ENCODE measurements at places on chromosomes 5 and 9.

DNA sequence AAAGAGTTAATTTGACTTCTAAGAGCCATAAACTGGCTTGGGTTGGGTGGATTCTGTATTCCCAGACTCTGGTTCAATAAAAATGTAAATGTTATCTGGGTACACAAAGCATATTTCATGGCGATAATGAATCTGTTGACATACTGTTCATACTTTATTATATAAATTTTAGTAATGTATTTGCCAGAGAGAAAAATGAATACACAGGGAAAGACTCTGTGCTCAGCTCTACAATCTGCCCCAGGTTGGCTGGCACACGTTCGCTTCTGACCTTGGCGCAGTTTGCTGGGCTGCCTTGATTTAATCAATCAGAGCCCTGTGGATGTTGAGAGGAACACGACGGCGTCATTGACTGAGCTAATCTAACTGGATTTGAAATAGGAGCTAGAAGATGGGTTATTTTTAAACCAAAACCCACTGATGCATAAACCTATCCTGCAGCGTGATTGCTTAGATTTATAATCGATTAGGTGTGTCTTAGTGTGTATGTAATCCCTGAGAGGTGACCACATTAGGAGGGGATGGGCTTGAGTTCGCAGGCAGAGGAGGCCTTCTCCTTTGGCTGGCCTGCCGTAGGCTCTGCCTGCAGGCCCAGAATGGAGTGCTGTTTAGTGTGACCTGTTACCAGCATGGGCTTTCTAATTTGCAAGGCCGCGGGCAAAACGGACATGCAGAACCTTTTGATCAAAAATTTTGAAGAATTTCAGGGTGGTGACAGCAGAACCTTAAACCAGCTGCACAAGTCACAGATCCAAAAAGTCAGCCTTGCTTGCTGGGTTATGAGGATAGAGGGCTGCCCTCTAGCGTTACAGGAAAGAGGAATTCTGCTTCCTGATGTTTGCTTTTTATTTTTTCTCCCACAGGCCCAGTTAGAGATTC is 3.9 kb upstream of the ADCY2 start:
- no peak for DNase-seq

DNA sequence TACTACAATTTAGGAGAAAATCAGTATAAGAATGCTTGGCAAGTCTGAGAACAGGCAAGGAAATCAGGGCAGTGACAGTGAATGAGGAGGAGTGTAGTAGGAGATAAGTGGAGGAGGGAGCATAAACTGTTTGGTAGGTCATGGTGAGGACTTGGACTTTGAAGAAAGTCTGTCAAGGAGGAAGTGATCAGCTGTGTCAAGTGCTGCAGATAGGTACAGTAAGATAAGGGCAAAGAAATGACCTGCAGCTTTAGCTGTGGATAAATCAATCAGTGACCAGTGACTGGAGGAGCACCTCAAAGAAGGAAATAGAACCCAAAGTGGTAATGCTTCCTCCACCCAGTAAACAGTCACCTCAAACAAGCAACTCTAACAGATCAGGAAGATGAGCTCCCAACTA is 106.3 kb downstream of the RAPGEF6 start:
- no peak for DNase-seq

DNA sequence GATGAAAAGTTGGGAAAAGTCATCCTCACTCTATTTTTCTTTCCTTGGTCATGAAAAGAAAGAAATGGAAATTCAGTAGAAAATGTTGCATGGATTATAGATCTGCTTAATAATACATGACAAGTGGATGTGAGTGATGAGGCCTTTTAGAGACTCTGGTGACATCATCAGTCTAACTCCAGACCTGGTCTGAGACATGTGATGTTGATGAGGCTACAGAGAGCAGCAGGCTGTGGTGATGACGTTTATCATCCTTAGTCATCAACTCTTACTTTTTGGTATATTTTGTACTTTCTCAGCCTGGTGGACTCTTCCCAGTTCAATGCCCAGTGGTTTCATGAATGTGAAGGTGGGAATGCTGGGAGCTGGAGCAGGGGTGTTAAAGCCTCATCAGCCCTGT is 116.4 kb downstream of the TTLL11 start:
- no peak for DNase-seq

DNA sequence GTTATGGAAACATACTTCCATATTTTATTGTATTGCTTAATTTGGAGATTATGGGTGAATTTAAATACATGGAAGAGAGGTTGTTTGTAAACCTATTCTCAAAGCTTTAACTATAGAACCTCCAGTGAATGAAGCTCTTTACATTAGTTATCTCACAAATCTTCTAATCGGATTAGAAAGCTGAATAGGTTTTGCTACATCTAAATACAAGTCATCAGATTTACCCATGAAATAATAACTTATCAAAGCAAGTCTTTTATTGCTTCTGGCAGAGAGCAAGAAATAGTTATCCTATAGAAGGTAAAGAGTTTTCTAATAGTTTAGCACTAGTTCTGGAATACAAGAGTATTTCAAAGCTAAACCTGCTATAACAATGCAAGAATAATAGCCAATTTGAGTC is 104.4 kb upstream of the SREK1 start:
- no peak for DNase-seq

GRCh38 chr9:113872485-113873143 is 3.5 kb upstream of the ZNF618 start:
- DNase-seq = no peak

DNA sequence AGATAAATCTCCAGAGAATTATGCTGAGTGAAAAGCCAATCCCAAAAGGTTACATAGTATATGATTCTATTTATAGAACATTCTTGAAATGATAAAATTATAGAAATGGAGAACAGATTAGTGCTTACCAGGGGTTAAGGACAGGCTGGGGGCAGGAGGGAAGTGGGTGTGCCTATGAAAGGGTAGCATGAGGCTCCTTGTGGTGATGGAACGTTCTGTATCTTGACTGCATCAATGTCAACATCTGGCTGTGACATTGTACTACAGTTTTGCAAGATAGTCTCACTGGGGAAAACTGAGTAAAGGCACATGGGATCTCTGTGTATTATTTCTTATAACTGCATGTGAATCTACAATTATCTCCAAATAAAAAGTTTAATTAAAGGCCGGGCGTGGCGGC is 22.3 kb downstream of the ORM2 start:
- DNase-seq = no peak

DNA sequence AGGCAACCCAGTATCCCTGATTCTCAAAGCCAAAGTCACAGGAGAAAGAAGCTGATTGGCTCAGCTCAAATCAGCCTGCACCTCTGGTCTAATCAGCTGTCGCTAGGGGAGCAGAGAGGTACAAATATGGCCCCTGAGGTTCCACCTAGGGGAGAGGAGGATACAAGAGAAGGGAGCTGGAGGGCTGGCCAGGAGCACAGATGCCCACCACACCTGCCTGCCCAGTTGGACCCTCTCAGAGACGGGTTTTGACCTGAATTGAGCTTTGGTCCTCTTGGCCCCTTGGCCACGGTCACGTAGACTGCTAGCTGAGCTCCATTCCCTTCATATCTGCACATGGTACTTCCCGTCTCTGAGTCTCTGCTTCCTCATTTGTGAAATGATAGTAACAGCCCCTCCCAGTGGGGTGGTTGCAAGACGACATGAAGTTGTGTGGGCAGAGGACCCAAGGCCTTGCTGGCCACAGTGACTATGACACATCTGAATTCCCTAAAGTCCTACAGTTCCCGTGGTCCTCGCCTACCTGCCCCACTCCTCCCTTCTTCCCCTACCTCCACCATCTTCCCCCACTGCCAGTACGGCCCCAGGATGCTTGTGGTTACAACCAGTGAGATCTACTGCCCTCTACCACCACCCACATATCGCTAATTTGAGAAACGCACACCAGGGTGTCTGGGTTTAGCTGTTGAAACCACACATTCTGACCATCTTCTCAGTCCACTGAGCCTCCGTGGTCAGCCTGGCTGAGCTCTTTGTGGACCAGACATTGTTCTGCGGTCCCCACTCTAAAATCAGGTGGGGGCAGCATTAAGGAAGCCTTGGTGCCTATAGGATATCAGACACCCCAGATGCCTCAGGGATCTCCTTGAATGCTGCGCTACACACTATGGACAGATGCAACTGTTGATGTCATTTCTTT is 60.3 kb upstream of the NEK6 start:
- no peak for DNase-seq

DNA sequence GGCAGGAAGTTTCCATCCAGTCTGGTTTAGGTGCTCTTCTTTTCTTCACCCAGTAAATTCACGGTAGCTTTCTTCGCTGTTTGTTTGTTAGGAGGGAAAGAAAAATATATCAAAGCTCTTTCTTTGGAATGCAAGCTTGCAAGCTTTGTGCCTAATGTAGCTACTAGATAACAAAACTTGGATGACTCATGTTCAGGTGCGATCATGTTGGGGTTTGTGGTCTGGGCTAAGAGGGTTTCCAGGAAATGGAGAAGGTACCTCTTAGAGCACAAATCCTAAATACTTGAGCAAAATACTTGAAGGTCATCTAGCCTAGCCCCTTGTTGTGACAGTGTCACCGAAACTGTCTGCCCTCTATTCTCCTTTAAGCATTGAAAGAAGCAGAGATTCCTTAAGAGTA is 17.7 kb downstream of the SRP19 start:
- no peak for DNase-seq

- no peak for DNase-seq
Measured at GRCh38 chr5:141272906-141273305, 27.7 kb downstream of the PCDHB15 start.

DNA sequence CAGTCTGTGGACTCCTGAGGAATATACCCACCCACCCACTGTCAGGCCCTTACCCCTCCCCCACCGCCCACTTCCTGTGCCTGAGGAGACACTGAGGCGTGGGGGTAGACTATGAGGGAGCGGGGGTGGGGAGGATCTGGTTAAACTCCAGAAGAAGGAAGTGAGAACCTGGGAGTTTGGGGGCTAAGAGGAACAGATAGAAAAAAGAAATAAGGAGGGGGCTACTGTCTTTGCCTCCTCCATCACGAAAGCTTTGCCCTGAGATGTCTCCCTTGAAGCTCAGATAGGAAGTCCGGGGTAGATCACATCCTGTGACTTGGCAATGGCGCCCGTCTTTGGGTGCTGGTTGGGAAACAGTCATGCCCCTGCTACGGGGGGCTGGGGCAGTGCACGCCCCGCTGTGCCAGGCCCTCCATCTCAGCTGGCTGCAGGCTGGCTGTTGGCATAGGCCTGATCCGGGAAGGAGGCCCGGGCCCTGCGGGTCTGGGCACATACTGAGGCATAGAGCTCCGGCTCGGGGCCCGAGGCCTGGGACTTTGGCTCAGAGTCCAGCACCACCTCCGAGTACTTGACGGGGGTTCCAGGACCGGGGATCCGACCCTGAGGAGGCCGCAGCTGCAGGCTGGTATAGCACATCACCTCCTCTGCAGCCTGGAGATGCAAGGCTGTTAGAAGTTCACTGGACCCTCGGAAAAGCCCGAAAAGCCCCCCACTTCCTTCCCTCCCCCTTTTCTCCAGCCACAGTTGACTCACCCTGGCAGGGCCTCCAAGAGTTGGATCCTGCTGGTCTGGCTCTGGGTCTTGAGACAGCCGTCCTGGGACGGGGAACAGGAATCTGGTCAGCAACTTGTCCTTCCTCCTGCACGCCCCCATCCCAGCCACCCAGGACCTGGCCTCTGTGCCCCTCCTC is 1.0 kb downstream of the SIT1 start:
- no peak for DNase-seq

- DNase-seq = no peak
Measured at GRCh38 chr5:91194824-91195381, 188.2 kb downstream of the ARRDC3 start.

DNA sequence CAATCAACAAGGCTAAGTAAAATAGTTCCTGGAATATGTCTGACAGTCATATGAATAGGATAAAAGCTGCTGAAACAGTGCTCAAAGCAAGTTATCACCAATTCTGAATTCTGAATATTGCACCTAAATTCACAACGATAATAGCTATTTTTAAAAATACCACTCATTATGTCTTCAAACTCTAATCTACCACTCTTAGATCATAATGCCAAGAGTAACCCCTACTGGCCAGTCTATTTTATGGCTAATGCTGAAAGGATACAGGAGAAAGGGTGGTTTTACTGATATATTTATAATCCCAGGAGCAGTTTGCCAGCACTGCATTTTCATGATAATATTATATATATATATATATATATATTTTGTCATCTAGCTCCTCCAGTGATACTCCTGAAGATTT is 232.8 kb downstream of the PDE4D start:
- no peak for DNase-seq

DNA sequence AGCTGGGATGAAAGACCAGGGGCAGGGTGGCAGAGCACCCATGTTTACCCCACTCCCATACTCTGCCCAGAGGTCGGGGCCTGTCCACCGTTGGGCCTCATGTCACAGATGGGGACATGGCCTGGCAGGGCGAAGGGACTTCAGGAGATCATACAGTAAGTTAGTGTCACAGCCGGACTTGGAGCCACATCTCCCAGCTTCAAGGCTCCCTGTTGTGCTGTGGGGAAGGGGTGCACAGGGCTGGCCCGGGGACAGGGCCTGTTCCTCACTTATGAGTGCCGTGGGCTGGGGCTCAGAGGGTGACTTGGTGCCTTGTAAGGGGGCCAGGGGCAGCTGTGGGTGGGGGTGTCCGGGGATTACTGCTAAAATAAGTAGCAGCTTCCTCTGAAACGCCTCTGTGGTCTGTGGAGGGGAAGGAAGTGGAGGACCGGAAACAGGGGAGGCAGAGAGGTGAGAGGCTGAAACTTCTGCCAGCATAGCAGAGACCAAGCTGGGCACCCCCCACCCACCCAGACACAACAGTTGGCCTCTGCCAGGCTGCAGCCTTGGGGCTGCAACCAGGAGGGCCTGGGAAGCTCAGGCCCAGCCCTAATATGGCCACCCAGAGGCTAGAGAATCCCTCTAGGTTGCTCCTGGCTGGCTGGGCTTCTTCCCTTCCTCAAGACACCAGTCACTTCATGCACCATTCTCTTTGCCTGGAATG is 41.1 kb upstream of the NEK6 start:
- DNase-seq = no peak

DNA sequence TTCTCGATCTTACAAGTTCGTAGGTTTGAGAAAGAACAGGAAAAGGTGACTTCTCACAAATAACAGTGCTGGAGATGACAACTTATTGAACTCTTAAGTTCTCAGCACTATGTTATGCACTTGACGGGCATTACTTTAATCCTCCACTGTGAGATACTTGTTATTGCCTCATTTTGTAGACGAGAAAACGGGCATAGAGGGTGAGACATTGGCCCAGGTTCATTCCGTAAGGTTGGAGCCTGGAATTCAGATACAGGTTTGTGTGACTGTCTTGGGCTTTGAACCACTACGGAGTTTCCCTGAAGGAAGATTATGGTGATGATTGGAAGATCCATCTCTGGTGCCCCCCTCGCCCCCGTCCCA is 657 bp downstream of the MAT2B start:
- no peak for DNase-seq
